ENCODE measurements at places on chromosomes 11 and 22.

GRCh38 chr22:34055525-34056200 lies 135.4 kb upstream of the LARGE1 start:
- no peak for DNase-seq

GRCh38 chr11:10351435-10351764 lies 46.5 kb downstream of the ADM start:
- no peak for DNase-seq

- no peak for DNase-seq
Measured at GRCh38 chr11:99098751-99099150, 78.0 kb downstream of the CNTN5 start.

GRCh38 chr11:8006349-8006977 lies 19.3 kb downstream of the EIF3F start:
- peak; percentile 67 for DNase-seq

DNA sequence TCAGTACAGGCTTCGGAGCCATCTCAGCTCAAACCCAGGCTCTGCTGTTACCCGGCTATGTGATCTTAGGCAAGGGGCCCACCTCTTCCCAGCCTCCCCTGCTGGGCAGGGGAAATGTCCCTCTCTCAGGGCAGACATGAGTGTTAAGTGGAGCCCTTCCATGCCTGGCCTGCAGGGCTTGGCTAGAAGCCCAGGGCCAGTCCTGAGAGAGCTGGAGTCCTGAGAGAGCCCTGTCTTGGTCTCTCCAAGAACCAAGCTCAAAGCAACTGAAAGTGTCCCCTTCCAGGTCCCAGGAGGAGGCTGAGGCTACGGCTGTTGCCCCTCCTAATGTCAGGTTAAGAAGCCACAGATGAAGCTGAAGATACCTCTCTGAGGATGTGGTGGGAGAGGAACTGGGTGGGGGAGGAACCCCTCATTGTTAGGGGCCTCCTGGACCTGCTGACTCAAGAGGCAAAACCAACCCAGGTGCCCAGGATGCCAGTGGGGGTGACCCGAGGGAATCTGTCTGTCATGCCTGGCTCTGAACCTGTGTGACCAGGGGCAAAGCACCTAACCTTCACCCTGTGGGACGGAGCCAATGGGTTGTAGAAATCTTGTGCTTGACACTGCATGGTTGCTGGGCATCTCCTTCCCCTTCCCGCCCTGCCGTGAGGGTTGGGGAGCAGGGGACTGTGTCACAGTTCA lies 4.2 kb downstream of the ZP1 start:
- DNase-seq, result no peak

- peak; percentile 42 for DNase-seq
Measured at GRCh38 chr11:65437436-65438227, 15.0 kb downstream of the NEAT1 start.

- DNase-seq, result no peak
Measured at GRCh38 chr11:26065944-26066343, 266.0 kb upstream of the ANO3 start.

GRCh38 chr11:117426297-117426685 lies 98.6 kb downstream of the CEP164 start:
- peak; percentile 51 for DNase-seq

GRCh38 chr11:125348674-125349309 lies 147.3 kb downstream of the FEZ1 start:
- no peak for DNase-seq

GRCh38 chr11:117090111-117090706 lies 8.0 kb downstream of the SIK3 start:
- DNase-seq, result no peak

DNA sequence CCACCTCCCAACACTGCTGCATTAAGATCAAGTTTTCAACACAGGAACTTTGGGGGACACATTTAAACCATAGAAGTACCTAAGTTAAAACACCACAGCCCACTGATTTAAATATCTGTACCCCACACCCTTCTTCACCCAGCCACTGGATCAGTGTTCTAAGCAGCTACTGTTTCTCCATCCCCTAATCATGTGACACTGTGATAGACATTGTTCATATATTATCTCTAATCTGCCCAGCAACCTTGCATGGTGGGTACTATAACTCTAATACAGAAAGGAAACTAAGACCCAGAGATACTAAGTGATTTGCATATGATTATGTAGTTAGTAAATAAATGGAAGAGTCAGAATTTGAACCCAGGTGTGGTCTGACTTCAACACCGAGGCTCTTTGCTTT lies 70.5 kb upstream of the NNMT start:
- DNase-seq, result no peak
